Kasumi-1 (cell line): ENCODE measurements at places on chromosomes 2 and 18.

GRCh38 chr2:84301717-84302116 is 157.4 kb downstream of the SUCLG1 start:
- DNase-seq, result no peak

GRCh38 chr2:23549051-23549450 is 164.1 kb downstream of the KLHL29 start:
- no peak for DNase-seq

GRCh38 chr2:137992039-137992646 is 27.9 kb downstream of the HNMT start:
- no peak for DNase-seq

GRCh38 chr2:71277536-71278103 is 50.7 kb upstream of the PAIP2B start:
- peak; percentile 61 for DNase-seq

DNA sequence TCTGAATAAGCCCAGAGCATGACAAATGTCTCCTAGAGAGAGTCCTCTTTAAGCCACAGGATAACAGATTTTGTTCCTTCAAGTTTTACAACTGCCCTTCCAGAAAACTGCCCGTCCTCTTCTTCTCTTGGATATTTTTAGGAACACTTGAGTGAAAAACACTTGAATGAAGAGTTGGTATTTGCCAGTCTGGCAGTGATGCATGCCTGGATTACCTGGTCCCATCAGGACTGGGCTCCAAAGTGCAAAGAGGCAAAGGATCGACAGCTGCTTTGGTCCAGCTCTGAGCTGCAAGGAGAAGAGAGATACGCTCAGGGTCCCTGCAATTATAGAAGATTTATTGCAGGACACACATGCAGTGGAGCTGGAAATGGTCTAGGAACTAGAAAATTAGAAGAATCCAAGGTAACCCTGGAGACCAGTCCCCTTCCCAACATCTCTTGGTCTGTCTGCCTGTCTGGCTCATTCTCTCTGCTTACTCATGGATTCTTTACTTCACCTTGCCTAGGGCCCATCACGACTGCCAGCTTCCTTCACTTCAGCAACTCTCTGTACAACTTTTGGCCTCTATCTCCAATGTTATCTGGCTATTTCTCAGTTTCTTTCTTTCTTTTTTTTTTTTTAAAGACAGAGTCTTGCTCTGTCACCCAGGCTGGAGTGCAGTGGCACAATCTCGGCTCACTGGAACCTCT is 112.1 kb upstream of the SIX2 start:
- DNase-seq, result no peak

DNA sequence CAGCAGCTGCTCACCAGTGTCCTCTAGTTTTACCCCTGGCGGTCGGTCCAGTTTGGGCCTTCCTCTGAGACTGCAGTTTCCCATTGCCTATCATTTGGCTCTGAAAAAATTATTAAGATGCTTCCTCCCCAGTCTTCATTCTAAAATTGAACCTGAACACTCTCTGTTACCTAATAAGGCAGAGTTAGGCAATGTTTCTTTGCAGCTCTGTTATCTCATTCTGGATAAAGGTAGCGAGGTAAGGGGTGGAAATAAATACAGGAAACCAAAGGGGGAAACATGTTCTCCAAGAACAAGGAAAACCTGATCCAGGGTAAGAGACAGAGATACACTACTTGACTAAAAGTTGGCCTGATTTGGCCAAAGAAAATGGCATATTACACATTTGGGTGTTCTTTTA is 91.0 kb upstream of the FZD5 start:
- DNase-seq, result no peak

GRCh38 chr2:129733041-129733440 is 246.4 kb upstream of the RAB6C start:
- no peak for DNase-seq

- DNase-seq, result no peak
These were observed 146.9 kb downstream of the TDRD15 start for GRCh38 chr2:21270708-21271122.

DNA sequence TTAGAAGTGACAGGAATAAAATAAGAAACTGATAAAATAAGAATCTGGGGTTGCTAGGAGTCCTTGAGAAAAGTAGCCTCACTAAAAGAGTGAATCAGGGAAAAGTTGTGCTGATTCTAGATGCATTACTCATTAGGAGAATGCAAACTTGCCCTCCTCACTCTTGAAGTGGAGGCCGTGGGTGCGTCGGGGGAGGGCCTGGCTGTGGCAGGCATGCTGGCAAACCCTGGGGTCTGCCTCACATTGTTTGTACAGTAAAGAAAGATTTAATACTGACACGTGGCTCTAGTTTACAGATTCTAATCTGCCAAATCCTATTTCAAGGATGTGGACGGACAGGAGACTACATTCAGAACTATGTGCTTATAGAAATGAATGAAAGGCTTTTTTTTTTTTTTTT is 41.9 kb downstream of the TANC1 start:
- DNase-seq, result no peak

GRCh38 chr2:178452870-178453269 is 1.7 kb downstream of the PJVK start:
- no peak for DNase-seq

DNA sequence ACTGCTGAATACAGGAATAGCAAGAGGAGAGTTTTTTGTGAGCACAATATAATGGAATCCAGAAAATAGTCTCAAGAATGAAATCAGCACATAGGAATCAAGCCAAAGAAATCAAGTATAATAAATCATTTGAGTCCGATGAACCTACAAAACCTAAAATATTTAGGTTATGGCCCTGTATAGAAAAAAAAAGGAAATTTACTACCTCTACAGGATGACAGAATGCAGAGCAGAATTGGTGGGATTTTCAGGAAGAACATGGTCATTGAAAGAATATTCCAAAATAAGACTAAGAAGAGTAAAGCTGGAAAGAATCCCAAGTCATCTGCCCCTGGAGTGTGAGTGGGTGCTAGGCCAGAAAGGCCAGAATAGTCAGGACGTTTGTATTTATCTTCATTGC is 1041.2 kb upstream of the CDH2 start:
- DNase-seq, result no peak

DNA sequence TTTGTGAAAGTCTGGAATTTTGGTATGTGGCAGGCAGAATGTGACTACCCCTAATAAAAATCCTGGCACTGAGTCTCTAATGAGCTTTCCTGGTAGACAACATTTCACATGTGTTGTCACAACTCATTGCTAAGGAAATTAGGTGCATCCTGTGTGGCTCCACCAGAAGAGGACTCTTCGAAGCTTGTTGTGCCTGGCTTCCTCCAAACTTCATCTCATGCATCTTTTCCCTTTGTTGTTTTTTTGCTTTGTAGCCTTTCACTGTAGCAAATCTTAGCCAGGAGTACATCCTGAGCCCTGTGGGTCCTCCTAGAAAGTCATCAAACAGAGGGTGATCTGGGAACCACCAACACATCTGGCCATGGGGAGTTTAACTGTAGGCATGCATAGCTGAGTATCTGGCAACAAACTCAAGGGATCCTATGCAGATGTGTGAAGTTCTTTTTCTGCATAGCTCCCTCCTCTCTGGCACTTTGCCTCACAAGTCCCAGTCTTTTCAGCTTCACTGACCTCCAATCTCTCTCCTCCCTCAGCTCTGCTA is 42.1 kb upstream of the SERTAD2 start:
- DNase-seq, result no peak

DNA sequence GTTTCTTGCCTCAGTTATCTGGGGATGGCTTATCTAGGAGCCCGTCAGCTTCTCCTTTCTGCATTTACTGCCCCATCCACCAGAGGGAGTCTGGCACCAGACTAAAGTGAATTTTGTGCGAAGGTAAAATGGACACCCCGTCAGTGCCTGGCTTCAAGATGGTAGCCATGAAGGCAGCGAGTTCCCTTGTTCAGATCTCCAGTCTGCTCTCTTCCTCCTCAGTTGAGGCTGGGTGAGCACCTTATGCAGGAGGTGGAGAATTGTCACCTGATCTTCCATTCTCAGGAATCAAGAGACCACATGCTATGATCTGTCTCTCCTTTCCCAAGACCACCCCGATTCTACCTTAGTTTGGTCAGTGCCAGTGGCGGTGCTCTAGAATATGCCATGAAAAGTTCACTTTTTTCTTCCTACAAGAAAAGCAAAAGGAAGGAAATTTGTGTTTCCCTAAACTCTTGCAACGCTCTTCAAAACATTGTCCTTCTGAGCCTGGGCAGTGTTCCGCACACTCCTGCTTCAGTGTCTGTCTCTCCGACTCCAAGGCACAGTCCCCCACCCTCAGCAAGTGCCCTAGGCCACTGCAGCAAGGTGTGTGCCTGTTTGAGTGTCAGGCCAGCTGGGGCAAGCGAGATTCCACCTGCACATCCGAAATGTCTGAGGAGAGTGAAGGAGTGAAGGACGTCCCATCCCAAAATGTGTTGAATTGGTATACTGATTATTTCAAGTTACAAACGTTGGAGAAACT is 168.6 kb downstream of the SS18 start:
- DNase-seq, result peak; percentile 59

GRCh38 chr2:5548991-5549715 is 143.0 kb upstream of the SOX11 start:
- DNase-seq, result no peak

GRCh38 chr2:109379507-109379906 is 234.3 kb downstream of the SEPTIN10 start:
- no peak for DNase-seq

DNA sequence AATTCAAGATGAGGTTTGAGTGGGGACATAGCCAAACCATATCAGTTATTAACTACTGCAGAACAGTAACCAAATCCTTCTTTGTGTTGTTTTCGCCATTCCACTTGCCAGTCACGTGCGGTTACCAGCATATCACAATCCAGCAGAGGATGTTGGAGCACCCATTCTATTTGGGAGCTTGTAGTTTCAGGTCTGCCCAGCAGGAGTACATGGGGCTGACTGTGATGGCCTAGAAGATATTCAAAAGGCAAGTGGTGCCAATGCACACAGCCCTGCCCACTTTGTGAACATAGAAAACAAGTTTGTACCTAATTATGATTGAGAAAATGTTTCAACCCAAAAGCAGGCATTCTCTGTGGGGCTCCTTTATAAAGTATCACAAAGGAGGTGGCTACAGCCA is 57.0 kb downstream of the ZNF519 start:
- no peak for DNase-seq

- DNase-seq, result no peak
These were observed 119.1 kb downstream of the LRATD1 start for GRCh38 chr2:14751581-14751980.

GRCh38 chr2:169562519-169562918 is 11.1 kb downstream of the FASTKD1 start:
- DNase-seq, result peak; percentile 36

GRCh38 chr2:103268841-103269498 is 507.1 kb downstream of the TMEM182 start:
- DNase-seq, result no peak

DNA sequence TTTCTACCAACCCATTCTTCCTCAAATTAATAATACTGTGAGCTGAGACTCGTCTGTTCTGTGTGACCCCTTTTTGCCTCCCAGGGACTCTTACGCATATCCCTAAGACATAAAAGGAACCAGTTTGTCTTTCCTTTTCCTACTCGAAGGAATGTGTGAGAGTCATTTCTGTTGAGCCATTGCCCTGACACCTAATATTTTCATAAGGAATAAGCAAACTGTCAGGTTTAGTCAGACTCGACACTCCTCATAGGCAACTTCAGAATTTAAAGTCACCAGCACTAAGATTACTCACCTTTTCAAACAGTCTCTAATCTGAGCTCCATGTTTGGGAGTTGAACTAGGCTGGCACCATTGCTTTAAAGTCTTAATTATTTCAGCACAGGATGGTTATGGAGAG is 305.5 kb downstream of the IKZF2 start:
- no peak for DNase-seq

DNA sequence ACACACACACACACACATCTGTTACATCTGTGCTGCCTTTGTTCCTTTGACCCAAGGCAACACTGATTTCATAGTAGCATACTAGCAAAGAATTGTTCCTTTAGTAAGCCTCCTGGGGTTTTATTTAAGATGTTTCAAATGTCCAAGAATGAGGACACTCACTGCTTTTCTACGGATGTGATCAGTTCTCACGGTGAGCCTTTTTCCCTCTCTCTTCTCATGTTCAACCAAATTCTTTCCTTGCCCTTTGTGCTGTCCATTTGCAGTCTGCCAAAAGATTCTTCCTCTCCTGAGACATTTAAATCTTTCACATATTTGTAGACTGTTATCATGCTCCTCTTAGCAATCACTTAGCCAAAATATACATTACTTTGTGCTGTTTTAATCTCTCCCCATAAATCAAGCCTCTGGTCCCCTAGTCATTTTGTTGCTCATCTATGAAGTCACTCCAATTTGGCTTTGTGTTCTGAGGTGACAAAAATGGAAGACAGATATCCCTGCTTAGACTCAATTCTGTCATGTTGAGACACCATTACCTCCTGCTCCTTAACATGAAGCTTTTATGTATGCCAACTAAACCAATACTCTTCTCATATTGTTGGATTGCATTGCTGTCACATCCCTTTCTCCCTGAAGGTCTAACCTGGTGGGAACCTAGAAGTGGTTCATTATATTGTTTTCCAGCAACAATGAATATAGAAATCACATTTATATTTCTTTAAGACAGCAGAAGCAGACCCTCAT is 1605.3 kb upstream of the ACVR2A start:
- no peak for DNase-seq

DNA sequence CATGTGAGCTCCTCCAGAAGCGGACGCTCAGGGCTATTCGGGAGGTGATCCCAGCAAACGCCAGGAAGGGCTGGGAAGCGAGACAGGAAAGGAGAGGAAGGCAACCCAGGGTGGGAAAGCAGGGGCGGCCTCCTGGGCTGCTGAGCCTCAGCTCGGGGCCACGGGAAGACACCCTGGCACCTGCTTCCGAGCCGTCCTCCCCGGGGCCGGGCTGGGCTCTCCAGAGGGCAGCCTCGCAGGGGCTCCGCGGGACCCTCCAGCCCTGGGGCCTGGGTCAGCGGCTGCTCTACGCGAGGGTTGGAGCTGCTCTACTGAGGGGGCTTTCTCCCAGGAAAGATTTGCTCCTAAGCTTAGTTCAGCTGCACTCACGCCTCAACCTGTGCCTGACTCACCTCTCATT is 34.0 kb downstream of the TIMM21 start:
- no peak for DNase-seq

- no peak for DNase-seq
These were observed 31.0 kb downstream of the MRPL33 start for GRCh38 chr2:27802547-27802946.

DNA sequence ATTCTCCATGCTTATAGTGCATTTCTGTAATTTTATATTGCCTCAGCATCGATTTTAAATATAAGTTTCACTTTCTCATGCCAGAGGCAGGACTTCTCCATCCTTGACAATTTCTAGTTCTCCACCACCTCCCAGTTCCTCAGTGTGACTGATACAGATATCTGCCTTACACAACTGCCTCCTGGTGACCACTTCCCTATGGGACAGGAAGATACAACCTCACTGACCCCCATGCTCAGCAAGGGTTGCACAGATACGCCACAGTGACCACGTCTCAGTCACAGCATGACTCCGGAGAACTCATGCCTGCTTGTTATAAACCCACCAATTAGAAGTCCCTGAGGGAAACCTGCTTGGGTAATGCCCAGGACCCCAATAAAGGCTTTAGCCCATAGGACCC is 284.0 kb upstream of the MC4R start:
- peak; percentile 69 for DNase-seq

GRCh38 chr2:106972782-106973181 is 86.8 kb upstream of the ST6GAL2 start:
- no peak for DNase-seq

GRCh38 chr18:12314591-12315305 is 6.7 kb downstream of the TUBB6 start:
- DNase-seq, result peak; percentile 22
